ENCODE measurements at places on chromosomes 12 and 14.

GRCh38 chr12:119994892-119995658 lies 6.0 kb downstream of the BICDL1 start:
- no peak for DNase-seq

DNA sequence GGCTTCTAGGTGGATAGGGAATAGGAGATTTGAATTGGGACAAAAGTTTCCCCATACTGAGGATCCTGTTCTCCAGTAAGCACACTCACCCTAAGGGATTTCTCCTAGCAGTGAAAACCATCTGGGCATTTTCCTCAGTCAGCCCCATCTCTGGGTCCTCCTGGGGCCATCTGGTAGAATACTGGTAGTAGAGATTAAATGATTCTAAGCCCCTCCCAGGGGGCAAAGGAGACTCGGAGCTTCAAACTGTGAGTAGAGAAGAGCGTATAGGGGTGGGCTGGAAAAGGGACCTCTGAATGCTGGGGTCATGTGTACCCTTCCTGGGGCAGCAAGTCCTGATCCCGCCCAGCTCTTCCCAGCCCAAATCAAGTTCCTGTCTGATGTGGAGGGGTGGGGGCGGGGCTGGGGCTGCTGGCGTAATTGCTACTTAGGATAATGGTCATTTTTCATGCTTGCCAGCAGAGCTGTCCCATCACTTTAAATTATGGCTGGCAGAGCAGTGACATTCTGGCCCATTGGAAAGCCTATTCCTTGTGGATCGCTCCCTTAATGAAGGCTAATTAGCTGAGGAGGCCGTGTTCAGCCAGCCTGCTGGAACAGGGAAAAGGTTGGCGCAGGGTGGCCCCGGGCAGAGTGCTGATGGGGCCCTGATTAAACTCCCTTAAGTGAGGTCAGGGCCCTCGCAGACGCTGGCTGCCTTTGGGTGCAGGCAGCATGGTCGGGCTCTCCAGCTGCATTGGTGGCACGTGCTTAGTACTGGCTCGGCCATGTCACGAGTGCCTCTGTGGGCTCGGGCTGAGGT lies 127.8 kb downstream of the TSPAN9 start:
- DNase-seq, result no peak

DNA sequence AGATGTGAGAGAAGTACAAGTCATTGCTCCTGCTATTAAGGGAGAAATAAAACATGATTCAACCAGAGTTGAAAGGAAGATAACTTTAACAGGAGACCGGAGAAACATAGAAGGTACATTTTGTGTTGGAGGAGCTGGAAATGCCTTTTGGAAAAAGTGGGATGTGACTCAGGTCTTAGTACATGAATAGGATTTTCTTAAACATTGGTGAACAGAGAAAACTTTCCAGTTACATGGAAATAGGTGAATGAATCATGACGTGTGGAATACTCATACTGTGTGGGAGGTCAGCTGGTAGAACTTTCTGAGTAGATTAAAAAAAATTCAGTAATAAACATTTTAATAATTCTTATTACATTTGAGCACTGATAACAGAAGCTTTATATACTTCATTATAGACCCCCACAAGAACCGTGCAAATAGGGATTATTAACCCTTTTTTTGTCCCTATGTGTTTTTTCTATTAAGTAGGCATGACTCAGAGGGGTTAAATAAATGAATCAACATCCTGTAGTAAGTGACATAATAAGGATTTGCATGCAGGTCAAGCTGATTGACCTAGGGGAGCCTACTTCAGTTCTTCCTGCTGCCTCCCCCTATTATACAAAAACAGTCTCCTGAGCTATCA lies 710.5 kb downstream of the NOVA1 start:
- no peak for DNase-seq

GRCh38 chr12:19139615-19140194 lies 10.2 kb downstream of the PLEKHA5 start:
- DNase-seq, result no peak

DNA sequence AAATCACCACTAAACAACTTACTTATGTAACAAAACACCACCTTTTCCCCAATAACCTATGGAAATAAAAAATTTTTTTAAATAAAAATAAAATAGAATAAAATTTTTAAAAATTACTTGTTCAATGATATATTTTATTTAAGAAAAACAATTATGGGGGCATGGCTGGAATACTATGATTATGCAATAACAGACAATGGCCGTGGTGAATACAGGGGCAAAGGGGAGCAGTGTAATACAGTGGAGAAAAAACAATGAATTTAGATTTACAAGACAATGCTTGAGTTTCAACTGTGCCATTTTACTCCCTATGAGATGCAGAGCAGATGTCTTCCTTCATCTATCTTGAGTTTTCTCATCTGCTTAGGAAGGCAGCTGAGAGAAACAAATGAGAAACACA lies 72.9 kb downstream of the BLTP3B start:
- no peak for DNase-seq

DNA sequence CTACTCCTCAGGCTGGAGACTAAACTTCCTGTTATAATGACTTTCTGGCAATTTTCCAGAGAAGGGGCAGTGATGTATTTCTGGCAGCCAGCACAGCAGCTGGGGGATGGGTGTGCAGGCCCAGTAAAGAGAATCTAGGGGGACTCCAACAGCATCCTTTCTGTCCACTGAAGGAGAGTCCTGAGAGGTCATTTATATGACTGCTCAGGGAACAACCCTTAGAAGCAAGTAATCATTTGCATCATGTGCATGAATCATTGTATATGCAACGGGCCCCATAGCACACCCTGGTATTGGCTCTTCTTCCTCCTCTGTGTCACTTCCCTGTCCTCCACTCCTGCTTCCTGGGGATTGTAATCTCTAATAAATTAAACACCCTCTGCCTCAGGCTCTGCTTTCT lies 493.8 kb downstream of the RPS29 start:
- DNase-seq, result no peak

DNA sequence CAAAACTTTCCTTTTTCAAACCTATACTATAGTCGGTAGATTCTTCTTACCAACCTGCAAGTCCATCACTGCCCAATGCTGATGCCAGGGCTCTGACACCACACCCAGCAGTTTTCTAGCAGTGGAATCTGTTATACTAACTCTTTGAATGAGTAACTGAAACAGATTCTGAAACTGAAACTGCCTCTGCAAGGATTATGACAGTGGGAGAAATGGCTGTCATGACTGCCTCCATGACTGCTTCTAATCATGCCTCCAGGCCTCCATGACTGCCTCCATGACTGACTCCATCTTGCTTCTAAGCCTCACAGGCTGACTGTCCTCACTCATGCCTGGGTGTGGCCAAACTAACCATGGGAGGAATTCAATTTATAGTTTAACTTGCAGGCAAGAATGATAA lies 29.4 kb upstream of the OXA1L start:
- DNase-seq, result no peak

- no peak for DNase-seq
Observed at GRCh38 chr12:93639406-93639805, 37.8 kb upstream of the CRADD start.

DNA sequence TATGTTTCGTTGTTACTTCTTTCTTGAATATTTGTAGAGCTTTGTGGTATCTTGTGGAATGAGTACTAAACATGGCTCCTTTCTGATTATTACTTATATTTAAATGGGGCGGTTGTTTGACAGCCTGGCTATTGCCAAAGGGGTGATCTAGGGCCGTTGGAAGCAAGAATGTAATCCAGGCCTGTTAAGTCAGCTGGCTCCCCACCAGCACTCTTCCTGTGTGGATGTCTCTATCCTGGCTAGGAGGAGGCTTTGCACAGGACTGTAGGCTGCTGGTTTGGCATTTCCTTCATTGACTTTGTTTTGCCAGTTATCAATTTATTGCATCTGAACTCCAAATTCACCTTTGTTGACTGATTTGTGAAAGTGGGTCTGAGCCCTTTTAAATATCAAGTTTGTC lies 5.6 kb downstream of the FAM234B start:
- DNase-seq, result no peak

Data from neuronal stem cell (in vitro differentiated cells).